Glomerular endothelial cell (primary cell): ENCODE measurements at places on chromosomes 4 and X. TPM values are rescaled to one million over a fixed set of nuclear protein-coding genes. Genes with fewer than 3 reads are reported as not detected.

The TMEM255A gene
- 0.05 TPM in 1 of 2 replicates, not detected in the other for total RNA-seq

The TBC1D9 gene
- 62.1 and 72.3 TPM in 2 replicates for total RNA-seq

The RHOXF2B gene
- total RNA-seq: not detected in 2 replicates

The BANK1 gene
- total RNA-seq: 0.18 and 1.1 TPM in 2 replicates

The MXD4 gene
- 115 and 122 TPM in 2 replicates for total RNA-seq
